ENCODE measurements at places on chromosomes 16 and 17.
A peak's percentile ranks its signal among the peaks of the same experiment; 100 is the strongest.

DNA sequence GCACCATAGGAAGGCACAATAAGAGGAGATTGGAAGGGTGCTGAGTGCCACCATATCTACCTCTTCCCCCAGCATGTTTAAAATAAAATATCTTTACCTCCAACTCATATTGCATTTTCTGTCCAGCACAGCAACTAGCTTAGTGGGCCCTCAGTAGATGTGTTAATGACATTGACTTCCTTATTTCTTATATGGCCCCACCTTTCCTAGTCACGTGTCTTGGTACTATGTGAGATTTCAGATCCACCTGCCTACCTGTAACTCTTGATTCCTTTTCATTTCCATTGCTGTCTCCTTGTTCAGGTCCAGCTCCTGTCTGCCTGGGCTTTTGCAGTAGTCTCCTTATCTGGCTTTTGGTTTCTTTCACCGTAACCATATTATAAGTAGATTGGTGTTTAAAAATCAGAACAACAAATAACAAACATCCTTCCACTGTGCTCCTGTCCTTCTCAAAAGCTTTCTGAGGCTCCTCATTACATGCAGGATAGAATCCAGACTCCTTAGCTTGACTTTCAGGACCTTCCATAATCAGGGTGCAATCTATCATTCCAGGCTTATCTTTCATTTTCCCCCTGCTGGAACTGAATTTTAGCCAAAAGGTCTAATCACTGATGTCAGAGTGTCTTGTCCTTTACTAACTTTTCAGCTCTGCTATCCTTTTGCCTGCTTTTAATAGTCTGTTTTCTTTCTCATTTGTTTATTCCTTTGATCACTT lies 71.3 kb downstream of the FTO start:
- no peak for DNase-seq

DNA sequence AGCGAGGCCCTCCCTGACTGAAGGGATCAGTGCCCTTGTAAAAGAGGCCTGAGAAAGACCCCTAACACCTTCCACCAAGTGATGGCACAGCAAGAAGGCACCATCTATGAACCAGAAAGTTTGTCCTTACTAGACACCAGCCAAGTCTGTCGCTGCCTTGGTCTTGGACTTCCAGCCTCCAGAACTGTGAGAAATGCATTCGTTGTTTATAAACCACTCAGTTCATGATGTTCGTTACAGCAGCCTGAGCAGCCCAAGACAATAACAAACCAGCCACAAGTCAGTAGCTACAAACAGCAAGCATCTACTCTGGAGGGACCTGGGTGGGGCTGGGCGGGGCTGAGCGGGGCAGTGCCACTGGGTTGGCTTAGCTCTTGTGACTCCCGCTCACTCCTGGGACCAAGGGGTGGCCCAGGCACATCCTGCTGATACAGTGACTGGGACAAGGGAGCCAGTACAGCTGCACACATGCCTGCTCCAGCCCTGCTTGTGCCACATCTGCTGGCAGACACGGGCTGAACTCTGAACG lies 234.9 kb downstream of the IRF8 start:
- no peak for DNase-seq

DNA sequence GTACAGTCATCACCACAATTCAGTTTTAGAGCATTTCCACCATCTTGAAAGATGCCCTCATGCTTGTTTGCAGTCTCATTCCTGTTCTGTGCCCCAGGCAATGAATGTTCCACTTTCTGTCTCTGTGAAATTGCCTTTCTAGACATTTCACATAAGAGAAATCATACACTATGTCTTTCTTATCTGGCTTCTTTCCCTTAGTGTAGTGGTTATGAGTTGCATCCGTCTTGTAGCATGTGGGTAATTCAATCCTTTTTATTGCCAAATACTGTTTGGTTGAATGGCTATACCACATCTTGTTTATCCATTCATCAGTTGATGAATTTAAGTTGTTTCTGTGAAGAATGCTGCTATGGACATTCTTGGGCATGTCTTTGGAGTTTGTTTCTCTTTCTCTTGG lies 132.5 kb upstream of the PLCG2 start:
- no peak for DNase-seq

- DNase-seq, result no peak
Measured at GRCh38 chr17:17792551-17793377, 44.0 kb downstream of the SREBF1 start.

DNA sequence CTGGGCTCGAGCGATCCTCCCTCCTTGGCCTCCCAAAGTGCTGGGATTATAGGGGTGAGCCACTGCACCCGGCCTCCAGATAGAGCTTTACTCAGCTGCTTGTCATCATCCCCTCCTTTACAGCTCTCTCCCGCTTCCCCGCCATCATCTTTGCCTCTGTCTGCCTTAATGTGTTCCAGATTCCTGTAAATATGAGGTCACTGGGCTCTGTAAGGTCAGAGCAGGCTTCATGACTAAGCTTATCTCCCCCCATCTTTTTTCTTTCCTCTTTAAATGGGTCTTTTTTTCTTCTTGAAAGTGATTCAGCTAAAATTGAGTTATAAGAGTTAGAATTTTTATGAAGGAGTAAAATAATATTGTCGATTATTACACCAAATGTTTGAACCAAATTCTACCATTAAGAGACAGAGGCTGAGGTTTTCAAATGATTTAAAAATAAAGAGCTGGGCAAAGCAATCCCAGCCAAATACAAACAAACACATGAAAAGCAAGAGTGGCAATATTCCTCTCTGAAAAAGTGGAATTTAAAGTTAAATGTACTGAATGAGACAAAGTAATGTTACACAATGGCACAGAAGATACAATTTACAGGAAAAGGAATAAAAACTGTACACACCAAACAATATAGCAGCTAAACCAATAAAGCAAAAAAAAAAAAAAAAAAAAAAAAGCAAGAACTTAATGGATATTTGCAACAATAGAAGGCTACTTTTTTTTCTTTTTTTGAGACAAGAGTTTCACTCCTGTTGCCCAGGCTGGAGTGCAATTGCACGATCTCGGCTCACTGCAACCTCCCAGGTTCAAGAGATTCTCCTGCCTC lies 62.1 kb downstream of the CRISPLD2 start:
- no peak for DNase-seq

- no peak for DNase-seq
Measured at GRCh38 chr16:7316281-7316888, 16.3 kb upstream of the RBFOX1 start.

DNA sequence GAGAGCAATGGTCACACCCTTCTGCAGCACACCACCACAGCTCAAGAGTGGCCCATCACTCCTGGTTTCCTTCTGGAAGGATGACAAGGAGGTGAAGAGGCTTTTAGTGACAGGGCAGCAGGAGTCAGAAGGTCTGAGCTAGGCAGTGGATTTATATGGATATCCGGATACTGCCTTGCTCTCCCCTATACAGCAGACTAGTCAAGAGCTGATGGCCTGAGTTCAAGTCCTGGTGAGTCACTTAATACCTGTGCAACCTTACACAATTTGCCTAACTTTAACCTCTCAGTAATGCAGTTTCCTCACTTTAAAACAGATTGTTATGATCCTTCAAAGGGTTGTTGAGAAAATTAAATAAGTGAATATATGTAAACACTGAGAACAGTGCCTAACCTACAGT lies 22.9 kb downstream of the MYO18A start:
- DNase-seq, result no peak

DNA sequence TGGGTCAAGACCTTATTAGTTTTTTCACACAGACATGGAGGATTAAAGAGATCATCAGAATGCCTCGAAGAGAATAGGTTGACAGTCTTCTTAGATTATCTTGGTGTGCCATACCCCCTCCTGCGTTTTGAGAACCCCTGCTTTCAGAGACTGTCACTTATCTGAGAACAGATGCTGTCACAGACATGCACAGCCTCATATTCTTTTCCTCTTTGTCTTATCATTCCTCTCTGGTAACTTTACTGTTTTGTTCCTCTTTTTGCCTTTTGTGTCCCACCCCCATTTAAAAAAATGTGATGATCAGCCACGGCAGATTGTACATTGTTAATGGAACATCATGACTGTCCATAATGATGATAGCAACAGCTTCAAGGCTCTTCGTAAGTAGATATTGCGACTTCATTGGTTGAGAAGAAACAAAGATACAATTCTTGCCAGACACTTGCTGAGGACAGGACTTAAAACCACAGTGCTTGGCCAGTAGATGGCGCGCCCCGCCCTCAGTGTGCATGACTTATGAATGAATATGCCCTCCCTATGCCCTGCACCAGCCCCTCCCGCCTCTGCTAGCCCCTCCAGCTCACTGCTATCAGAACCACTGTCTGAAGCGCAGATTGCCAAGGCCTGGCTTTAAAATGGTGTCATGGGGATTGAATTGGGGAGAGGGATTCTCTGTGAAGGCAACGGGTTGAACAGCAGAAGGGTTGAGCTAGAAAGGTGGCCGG lies 2.6 kb upstream of the PITPNC1 start:
- DNase-seq, result peak; percentile 25

- no peak for DNase-seq
Measured at GRCh38 chr16:4938683-4939030, 1.7 kb upstream of the PPL start.

DNA sequence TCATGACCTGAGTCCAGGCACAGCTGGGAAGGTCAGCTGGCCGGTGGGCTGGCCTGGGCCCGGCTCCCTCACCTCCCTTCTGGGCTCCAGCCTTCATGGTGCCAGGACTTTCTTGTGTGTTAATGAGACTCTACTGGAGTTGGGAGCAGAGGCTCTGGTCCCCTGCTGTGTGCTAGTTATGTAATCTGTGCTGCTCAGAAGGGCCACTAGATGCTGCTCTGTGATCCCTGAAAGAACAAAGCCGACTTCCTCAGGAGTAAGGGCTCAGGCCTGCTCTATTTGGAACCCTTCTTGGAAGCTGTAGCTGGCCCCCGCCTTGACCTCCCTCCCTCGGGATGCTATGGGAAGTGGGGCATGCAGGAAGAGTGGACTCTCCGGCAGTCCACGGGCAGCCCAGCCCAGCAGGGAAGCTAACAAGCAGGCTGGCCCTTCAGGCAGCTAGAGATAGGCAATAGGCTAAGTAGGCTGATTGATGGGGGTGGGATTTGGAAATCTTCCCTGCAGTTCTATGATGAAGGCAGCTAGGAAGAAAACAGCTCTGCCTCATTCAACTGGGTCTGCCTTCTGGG lies 3.3 kb upstream of the CDK5R1 start:
- DNase-seq, result no peak

GRCh38 chr16:48542966-48543365 lies 67.0 kb downstream of the N4BP1 start:
- DNase-seq, result no peak

GRCh38 chr16:73285436-73286201 lies 237.7 kb upstream of the ZFHX3 start:
- no peak for DNase-seq

DNA sequence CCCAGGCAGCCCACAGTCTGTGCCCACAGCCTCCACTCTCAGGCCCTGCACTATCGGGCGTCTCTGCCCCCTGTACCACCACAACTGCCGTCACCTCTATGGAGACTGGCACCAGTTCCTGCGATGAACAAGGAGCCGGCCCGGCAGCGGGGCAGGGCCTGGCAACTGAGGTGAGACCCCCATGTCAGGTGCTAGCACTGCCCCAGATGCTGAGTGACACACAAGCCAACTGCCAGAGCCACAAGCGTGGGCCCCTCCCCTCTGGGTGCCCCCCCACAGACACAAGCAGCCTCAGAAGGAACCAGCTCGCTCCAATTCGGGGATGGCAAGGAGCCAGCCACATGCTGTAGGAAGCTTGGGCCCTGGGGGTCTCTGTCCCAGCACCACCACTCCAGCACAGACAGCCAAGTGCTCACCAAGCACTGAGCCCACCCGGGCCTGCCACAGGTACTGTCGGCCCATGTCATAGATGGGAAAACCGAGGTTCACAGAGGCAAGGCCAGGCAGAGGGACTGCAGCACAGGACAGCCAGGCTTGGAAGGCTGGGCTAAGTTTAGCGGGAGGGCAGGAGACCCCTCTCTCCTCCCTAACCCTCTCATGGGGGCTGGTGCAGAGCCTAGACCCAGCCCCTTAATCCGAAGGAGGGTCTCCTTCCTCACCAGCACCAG lies 1.5 kb upstream of the PVALEF start:
- DNase-seq, result no peak

- DNase-seq, result no peak
Measured at GRCh38 chr16:65667011-65667578, 545.2 kb upstream of the CDH11 start.

- DNase-seq, result no peak
Measured at GRCh38 chr17:57539529-57540301, 205.4 kb downstream of the CCDC182 start.

- no peak for DNase-seq
Measured at GRCh38 chr17:4898927-4899326, 409 bp upstream of the C17orf107 start.

- DNase-seq, result no peak
Measured at GRCh38 chr16:65414284-65414984, 292.6 kb upstream of the CDH11 start.

DNA sequence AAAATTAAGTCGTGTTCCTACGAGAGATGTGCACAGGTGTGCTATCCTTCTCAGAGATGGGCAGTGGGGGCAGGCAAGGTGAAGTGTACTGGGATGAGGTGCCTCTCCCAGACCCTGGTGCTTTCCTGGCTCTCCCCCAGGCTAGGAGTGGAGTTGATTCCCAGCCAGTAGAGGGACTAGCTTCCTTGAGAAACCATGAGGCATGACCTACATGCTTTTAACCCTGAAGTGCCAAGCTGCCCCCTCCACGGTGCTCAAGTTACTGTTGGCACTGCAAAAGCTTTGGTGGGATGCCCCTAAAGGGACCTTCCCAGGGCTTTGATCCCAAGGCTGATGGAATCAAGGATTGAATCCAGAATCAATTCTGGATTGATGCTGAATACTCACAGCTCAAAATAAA lies 47.0 kb upstream of the SREBF1 start:
- no peak for DNase-seq

GRCh38 chr16:2486645-2487516 lies 12.0 kb downstream of the TBC1D24 start:
- no peak for DNase-seq

DNA sequence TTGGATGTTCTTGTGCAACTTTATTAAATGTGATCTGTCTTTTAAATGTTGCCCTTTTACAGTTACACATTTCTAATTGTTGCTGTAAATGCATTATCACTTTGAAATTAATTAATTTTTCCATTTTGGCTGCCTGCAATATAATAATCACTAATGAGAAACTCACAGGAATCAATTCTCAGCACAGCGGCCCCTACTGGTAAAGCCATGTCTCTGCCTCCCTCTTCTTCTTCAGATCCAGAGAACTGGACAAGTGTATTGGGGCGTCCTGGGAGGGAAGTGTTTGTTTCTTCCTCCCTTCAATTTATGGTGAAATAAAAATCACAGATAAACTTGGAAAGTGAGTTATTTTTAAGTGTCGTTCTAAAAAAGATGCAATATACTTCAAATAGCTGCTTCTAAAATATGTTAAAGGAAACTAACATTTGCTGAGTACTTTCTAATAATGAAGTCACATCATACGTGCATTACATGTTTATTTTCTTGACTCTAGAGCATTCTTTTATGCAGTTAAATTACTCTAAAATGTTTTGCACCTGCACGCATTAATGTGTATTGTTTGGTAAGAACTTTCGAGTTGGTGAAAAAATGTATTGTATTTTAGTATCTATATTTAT lies 338.0 kb downstream of the WWOX start:
- DNase-seq, result no peak

Data from NCI-H2029 treated with DMSO at 0.1 percent for 48 hours (cell line).